Calu3 (cell line): ENCODE measurements at places on chromosomes 5 and 9. TPM values are rescaled to one million over a fixed set of nuclear protein-coding genes. Genes with fewer than 3 reads are reported as not detected.

Gene ACOT12
- 0.87 TPM in 1 of 2 replicates, not detected in the other for total RNA-seq

Gene CDH12
- 2.3 and 2.9 TPM in 2 replicates for total RNA-seq

DNA sequence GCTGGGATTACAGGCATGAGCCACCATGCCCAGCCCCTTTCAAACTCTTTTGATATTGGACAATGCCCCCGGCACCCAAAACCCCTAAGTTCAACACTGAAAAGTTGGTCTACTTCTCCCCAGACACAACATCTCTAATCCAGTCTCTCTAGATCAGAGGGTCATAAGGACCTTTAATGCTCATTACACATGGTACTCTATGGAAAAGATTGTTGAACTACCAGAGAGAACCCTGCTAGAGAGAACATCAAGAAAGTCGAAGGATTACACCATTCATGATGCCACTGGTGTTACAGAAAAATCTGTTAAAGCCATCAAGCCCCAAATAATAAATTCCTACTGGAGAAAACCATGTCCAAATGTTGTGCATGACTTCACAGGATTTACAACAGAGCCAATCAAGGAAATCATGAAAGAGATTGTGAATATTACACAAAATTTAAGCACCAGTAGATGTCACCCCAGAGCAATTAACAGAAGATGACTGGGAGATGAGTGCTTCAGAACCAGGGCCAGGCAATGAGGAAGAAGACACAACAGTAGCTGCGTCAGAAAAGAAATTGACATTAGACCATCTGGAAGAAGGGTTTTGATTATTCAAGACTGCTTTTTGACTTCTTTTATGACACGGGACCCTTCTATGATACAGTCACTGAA lies 28.3 kb upstream of the NIPAL4 start:
- H3K27ac ChIP-seq = no peak overlapping the region
- no peaks in the 10 kb centered on the region for H3K36me3 ChIP-seq
- H3K27me3 ChIP-seq = peaks cover 3% of the 10 kb centered on the region

DNA sequence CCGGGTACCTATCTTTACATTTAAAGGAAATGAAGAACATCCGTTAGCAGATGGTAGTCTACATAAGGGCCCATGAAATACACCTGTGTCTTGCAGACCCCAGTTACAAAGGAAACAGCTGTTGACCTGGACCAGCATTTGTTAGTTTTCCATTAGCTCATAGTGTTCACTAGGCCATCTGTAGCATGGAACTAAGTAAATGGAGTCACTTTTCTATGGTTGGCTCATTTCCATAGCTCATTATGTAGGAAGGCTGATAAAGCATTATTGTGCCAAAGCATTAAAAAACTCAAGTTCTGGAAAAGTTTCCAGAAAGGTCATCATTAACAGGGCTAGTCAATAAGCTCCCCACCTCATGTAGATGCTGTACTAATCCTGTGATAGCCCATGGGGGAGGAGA lies 62.1 kb downstream of the PCSK1 start:
- no peak overlapping the region for H3K4me3 ChIP-seq
- no peak overlapping the region for H3K27ac ChIP-seq
- no peaks in the 10 kb centered on the region for H3K36me3 ChIP-seq
- H3K27me3 ChIP-seq = peaks cover 65% of the 10 kb centered on the region
- DNase-seq = no peak
- H3K4me1 ChIP-seq = no peaks in the 10 kb centered on the region

GRCh38 chr5:76986825-76987526 lies 34.1 kb downstream of the CRHBP start:
- no peak overlapping the region for H3K4me3 ChIP-seq
- no peaks in the 10 kb centered on the region for H3K4me1 ChIP-seq
- DNase-seq = no peak
- no peaks in the 10 kb centered on the region for H3K36me3 ChIP-seq

DNA sequence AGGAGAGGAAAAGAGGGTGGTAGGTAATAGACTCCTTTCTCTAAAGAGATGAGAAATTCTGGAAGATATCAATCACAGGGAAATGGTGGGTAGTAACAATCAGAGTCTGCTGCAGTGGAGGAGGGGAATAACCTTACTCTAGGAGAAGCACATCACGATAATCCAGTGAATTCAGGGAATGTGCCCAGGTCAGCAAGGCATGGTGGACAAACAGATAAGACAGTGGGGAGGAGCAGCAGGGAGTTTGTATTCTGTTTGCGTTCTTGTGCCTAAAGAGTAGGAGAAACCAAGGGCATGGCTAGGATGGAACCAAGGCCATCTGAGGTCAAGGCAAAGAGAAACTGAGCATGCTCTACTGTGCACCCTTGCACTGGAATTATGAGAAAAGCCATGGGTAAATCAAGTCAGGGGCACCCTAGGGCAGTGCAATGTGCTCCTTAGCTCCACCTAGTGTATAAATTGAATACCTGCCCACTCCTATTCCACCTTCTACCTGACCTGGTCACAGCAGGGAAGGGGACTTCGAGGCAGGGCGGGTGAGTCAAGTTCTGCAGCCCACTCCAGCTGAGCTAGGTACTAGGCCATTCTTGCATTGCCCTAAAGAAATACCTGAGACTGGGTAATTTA lies 31.6 kb downstream of the RETREG1 start:
- no peak overlapping the region for H3K4me3 ChIP-seq
- no peak overlapping the region for H3K27ac ChIP-seq
- H3K4me1 ChIP-seq = no peaks in the 10 kb centered on the region
